Suprapubic skin (tissue), 4 donors: ENCODE measurements at places on chromosomes 6 and 20. TPM values are rescaled to one million over a fixed set of nuclear protein-coding genes. Genes with fewer than 3 reads are reported as not detected.

DNA sequence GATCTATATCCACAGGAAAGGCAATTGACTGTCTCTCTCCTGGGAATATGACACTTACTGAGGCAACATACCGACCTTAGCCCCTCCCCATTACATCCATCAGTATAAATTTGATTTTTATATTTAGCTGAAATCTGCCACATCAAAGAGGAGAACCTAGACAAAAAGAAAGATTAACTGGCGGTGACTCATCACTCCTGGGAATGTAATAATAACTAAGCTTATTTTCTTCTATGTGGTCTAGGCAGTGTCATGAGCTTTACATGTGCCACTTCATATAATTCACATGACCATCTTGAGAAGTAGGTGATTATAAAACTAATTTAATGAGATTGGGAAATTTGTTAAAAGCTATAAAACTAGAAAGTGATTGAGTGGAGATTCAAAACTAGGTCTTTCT, 520.0 kb upstream of the HS3ST5 start:
- H3K36me3 ChIP-seq: no peaks in the 10 kb centered on the region
- no peaks in the 10 kb centered on the region for H3K27me3 ChIP-seq
- no peak overlapping the region for H3K4me3 ChIP-seq
- no peak for DNase-seq
- H3K4me1 ChIP-seq: no peaks in the 10 kb centered on the region

- H3K4me1 ChIP-seq: peaks cover 7% of the 10 kb centered on the region
- H3K27ac ChIP-seq: no peak overlapping the region
- no peaks in the 10 kb centered on the region for H3K27me3 ChIP-seq
- no peaks in the 10 kb centered on the region for H3K36me3 ChIP-seq
- H3K4me3 ChIP-seq: no peak overlapping the region
Observed at GRCh38 chr6:148790817-148791216, 44.0 kb downstream of the UST start.

DNA sequence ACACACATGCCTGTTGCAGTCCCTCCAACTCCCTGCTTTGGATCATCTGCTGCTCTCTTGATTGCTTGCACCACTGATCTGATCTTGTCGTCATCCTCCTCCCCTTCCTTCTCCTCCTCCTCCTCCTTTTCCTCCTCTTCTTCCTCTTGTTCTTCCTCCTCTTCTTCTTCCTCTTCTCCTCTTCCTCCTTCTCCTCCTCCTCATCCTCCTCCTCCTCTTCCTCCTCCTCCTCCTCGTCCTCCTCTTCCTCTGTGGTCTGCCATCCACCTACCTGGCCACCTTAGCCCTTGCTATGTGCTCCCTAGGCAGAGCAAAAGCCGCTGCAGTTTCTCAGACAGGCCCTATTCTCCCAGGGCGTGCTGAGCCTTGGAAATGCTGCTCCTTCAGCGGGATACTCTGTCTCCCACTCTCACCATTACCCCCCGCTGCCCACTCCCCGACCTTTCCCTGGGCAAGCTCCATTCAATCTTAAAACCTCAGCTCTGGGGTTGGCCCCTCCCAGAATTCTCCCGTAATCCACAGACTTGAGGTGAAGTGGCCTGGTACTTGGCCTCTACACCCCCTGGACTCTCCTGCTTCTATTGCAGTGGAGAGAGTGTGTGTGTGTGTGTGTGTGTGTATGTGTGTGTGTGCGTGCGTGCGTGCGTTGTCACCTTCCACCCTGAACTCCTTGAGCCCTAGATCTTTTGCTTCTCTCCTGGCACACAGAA, 105.0 kb downstream of the SASH1 start:
- no peaks in the 10 kb centered on the region for H3K27me3 ChIP-seq
- no peak overlapping the region for H3K4me3 ChIP-seq
- H3K36me3 ChIP-seq: peaks cover 15% of the 10 kb centered on the region
- no peak for DNase-seq

DNA sequence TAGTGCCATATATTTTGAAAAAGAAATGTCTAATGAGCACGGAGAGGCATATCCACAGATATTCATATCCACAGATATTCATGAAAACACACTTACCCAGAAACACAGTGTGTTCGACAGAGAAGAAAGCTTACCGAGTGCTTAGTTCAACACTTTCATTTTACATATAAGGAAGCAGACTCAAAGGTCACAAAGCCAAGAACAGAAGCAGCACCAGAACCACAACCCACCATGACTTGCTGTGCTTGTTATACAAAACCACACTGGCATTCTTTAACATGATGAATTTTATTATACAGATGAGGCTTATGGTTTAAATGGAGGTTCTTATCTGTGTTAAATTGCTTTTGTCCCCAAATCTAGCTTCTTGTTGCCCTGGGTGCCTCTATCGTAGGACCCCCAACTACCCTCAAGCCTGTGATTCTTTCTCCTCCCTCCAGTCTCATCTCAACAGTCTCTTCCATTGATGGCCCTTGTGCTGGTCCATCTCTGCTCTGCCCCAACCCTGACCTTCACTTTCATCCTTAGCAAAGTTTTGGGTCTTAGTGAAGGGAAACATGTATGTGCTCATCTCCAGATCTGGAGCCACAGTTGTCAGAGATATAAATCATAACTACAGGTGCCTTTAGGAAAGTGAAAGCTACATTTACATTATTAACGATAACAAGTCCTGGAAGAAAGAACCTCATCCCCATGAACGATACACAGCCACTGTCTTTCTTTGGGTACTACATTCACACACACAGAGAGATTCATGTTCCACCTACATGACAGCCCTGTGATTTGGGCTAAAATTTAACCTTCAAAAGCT, 40.0 kb downstream of the SF3B5 start:
- H3K27ac ChIP-seq: no peak overlapping the region
- no peaks in the 10 kb centered on the region for H3K36me3 ChIP-seq
- H3K4me3 ChIP-seq: no peak overlapping the region

GRCh38 chr6:134593887-134594286, 276.0 kb upstream of the SGK1 start:
- no peak for DNase-seq
- H3K27ac ChIP-seq: no peak overlapping the region
- H3K4me3 ChIP-seq: no peak overlapping the region
- H3K27me3 ChIP-seq: no peaks in the 10 kb centered on the region
- H3K36me3 ChIP-seq: no peaks in the 10 kb centered on the region
- H3K4me1 ChIP-seq: no peaks in the 10 kb centered on the region

- no peak overlapping the region for H3K27ac ChIP-seq
- no peak for DNase-seq
- no peaks in the 10 kb centered on the region for H3K4me1 ChIP-seq
- no peaks in the 10 kb centered on the region for H3K27me3 ChIP-seq
Observed at GRCh38 chr6:7701212-7701834, 24.6 kb upstream of the BMP6 start.

DEFB124 gene
- total RNA-seq: not detected

TMEM217 gene
- not detected for total RNA-seq

HDGFL1 gene
- not detected for total RNA-seq
